Stimulated activated CD8-positive, alpha-beta memory T cell treated with anti-CD3 and anti-CD28 coated beads, Interleukin-4, amount 100 ng/mL, for 4 hours (primary cell): ENCODE measurements at places on chromosomes 1 and 21.

DNA sequence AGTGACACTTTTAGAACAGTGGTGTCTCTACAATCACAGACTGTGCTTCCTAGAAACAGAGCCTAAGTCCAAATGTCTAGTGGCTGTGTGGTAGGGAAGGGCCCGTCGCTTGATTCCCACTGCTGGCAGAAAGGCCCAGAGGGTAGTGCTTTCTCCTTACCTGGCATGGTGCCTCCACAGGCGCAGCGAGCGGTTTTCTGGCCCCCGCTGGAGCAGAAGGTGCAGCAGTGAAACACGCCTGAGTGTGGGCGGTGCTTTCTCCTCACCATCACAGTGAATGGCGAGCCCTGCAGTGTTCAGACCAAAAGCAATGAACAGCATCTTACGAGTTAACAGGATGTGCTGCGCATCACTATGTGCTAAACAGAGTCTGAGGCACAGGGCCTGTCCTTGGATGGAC lies 8.3 kb downstream of the TRIM45 start:
- DNase-seq, result no peak

DNA sequence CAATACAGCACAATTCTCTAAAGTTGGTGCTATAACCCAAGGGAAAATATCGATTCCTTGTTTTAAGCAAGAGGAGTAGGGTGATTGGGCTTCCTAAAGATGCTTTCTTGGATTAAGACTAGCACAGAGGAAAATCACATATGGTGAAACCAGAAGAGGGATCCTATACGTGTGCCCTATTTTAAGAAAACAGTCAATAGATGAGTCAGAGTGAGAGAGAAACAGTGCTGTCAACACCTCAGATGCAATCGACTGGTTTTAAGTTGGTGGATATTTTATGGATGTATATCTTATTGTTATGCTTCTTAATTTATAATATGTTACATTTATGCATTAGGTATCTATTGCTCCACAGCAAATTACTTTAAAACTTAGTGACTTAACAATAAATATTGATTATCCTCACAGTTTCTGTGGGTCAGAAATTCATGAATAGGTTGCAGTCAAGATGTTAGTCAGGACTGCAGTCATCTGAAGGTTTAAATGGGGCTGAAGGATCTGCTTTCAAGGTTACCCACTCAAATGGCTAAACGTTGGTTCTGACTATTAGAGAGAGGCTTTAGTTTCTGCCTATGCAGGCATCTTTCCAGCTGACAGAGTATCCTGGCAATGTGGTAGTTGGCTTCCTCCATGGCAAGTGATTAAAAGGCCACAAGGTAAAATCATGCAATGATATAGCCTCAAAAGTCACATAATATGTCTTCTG lies 61.6 kb upstream of the DEPDC1 start:
- DNase-seq, result no peak

DNA sequence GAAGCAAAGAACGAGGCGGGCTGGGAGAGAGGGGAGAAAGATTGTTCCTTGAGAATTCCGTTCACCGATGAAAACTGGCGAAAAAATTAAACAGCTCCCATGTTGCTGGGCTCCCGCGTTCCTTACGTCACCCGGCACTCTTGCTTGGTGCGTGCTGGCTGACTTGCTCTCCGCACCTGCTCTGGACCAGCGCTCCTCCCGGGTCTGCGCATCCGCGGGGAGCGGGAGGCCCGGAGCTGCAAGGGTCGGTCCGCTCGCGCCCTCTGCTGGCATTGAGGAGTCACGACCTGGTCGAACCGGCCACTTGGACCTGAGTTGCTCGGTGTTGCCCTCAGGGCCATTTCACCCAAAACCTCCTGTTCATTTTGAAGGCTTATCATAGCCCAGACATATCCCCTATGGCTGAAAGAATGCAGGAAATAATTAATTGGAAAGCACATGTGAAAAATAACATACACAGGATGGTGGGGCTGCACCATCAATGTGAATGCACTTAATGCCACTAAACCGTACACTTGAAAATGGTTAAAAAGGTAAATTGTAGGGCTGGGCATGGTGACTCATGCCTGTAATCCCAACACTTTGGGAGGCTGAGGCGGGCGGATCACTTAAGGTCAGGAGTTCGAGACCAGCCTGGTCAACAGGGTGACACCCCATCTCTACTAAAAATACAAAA lies 98.9 kb upstream of the BACE2 start:
- peak; percentile 11 for DNase-seq

GRCh38 chr1:12001996-12002493 lies 17.3 kb upstream of the MIIP start:
- DNase-seq, result no peak

GRCh38 chr1:156544592-156545102 lies 27.7 kb downstream of the IQGAP3 start:
- DNase-seq, result no peak

DNA sequence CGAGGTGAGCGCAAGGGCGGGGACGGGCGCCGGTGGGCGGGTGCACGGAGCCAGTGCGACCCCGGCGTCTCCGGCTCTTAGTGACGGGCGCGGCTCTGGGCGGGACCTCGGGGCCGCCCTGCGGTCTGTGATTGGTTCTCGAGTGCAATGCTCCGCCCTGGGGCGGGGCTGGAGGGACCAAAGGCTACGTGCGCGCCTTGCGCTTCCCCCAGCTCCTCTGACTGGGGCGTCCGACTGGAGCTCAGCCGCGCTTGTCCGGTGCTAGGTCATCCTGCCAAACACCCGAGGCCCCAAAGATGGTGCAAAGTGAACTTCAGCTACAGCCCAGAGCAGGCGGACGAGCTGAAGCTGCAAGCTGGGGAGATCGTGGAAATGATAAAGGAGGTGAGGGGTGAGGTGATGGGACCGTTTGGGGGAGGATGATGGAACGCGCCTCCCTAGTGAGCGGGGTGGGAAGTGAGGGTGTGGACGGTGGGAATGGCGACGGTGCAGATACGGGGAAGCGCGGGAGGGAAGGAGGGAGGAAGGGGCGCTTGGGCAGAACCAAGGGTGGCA lies 811 bp downstream of the SH3D21 start:
- peak; percentile 78 for DNase-seq

- no peak for DNase-seq
Measured at GRCh38 chr1:179175011-179175841, 54.3 kb downstream of the ABL2 start.

GRCh38 chr1:207188901-207189300 lies 84.9 kb downstream of the C4BPA start:
- DNase-seq, result no peak

DNA sequence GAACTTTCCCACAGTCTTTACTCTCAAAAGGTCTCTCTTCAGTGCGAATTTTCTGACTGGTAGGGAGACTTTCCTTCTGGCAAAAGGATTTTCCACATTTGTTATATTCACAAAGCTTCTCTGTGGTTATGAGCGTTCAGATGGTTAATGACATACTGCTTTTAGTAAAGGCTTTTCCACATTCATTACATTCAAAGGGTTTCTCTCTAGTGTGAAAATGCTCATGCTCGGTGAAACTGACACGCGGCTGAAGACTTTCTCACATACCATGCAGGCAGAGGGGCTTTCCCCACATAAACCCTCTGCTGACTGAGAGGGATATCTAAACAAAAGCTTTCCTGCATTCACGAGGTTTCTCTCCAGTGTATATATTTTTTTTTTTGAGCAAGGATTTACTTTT lies 9.9 kb upstream of the KLF18 start:
- no peak for DNase-seq

DNA sequence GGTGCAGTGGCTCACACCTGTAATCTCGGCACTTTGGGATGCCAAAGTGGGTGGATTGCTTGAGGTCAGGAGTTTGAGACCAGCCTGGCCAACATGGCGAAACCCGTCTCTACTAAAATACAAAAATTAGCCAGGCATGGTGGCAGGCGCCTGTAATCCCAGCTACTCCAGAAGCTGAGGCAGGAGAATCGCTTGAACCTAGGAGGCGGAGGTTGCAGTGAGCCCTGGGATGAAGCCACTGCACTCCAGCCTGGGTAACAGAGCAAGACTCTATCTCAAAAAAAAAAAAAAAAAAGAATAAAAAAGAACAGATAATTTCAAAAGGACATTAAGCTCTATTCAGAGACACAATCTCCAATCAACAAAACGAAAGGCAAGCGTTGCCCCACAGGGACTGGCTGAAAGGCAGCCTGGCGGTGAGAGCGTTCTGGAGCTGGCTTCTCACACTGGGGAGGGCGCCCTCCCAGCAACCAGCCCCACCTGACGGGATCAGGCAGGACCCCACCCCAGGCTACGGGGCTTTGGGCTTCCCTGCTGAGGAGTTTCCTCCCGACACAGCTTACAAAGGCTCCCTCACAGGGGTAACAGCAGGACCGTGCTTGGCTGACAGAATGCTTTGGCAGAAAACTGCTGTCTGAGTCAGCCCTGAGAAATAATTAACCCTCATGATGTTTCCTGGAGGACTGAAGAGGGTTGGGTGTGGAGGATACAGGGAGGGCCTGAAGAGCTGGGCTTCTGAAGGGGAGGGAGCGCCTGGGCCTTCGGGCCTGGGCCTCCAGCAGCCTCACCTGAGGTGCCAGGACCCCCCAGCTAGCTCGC lies 31.1 kb upstream of the SRP9 start:
- no peak for DNase-seq

- no peak for DNase-seq
Measured at GRCh38 chr1:89312572-89312971, 39.9 kb upstream of the GBP5 start.

- no peak for DNase-seq
Measured at GRCh38 chr1:106027871-106028270, 1028.6 kb upstream of the PRMT6 start.

- no peak for DNase-seq
Measured at GRCh38 chr1:227918083-227918700, 29.5 kb downstream of the WNT9A start.
